ENCODE measurements at places on chromosomes 1 and 21.

- no peaks in the 10 kb centered on the region for H3K27me3 ChIP-seq
- DNase-seq = no peak
- no peak overlapping the region for H3K27ac ChIP-seq
- no peaks in the 10 kb centered on the region for H3K36me3 ChIP-seq
- peaks cover 29% of the 10 kb centered on the region for H3K4me1 ChIP-seq
Observed at GRCh38 chr1:243842161-243842560, 7.9 kb downstream of the AKT3 start.

GRCh38 chr1:85404408-85404807 is 60.6 kb downstream of the DDAH1 start:
- no peak overlapping the region for H3K27ac ChIP-seq
- H3K36me3 ChIP-seq = no peaks in the 10 kb centered on the region
- no peaks in the 10 kb centered on the region for H3K27me3 ChIP-seq
- H3K4me1 ChIP-seq = no peaks in the 10 kb centered on the region
- H3K4me3 ChIP-seq = no peak overlapping the region

GRCh38 chr1:233530665-233531386 is 83.1 kb upstream of the KCNK1 start:
- no peaks in the 10 kb centered on the region for H3K36me3 ChIP-seq
- H3K4me3 ChIP-seq = no peak overlapping the region
- H3K27me3 ChIP-seq = no peaks in the 10 kb centered on the region
- no peak for DNase-seq
- no peaks in the 10 kb centered on the region for H3K4me1 ChIP-seq

GRCh38 chr21:34807146-34807880 is 138.5 kb downstream of the CLIC6 start:
- H3K36me3 ChIP-seq = peaks cover 7% of the 10 kb centered on the region
- peaks cover 53% of the 10 kb centered on the region for H3K4me1 ChIP-seq
- no peak overlapping the region for H3K4me3 ChIP-seq
- peak overlapping the region; percentile 53 for H3K27ac ChIP-seq
- DNase-seq = peak; percentile 64

GRCh38 chr1:198184516-198184915 is 27.7 kb downstream of the NEK7 start:
- no peak overlapping the region for H3K4me3 ChIP-seq
- no peaks in the 10 kb centered on the region for H3K36me3 ChIP-seq
- DNase-seq = no peak

DNA sequence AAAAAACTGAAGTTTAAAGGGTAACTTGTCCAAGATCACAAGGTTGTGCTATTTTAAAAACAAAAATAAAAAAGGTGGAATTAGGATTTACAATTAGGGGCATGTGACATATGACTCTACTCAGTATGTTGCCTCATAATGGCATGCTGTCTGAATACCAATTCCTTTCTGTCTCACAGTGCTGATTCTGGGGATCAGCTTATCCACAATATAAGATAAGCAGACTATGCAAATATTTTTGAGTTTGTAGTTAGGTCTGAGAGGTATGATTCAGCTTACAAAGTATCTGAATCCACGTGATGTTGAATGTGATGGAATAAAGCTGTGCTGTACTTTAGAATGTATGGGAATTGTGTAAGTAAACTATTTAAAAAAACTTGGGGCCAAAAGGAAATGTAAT is 216.6 kb downstream of the HHIPL2 start:
- no peaks in the 10 kb centered on the region for H3K27me3 ChIP-seq
- H3K36me3 ChIP-seq = no peaks in the 10 kb centered on the region
- H3K27ac ChIP-seq = no peak overlapping the region
- no peaks in the 10 kb centered on the region for H3K4me1 ChIP-seq
